ENCODE measurements at places on chromosomes 16 and 17. TPM values are rescaled to one million over a fixed set of nuclear protein-coding genes. Genes with fewer than 3 reads are reported as not detected.

The SLFN12 gene
- total RNA-seq, result 17.1 TPM

The CPNE7 gene
- not detected for total RNA-seq

The ATP2C2 gene
- 1.8 TPM for total RNA-seq

The GFAP gene
- 3.7 TPM for total RNA-seq

GRCh38 chr16:75382611-75383010, 50.7 kb downstream of the CFDP1 start:
- no peaks in the 10 kb centered on the region for H3K27me3 ChIP-seq
- no peak for DNase-seq
- no peak overlapping the region for H3K27ac ChIP-seq
- no peaks in the 10 kb centered on the region for H3K36me3 ChIP-seq

DNA sequence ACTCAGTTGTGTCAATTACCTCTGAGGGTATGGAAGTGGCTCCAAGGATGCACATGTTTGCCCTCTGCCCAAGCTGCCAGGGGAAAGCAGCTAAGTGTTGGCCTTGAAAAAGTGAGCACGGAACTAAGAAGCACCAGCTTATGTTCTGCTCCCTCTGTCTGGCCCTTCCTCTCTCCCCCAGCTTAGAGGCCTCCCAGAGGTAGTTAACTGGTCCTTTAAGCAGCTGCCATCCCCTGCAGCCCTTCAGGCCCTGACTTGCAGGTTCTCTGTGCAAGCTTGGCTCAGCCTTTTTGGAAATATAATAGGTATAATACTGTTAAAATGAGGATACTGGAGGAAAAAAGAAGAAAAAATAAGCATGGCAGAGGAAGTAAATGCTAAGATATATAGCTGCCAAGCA, 7.0 kb upstream of the UBE2Z start:
- no peak overlapping the region for H3K27ac ChIP-seq
- no peaks in the 10 kb centered on the region for H3K36me3 ChIP-seq
- no peaks in the 10 kb centered on the region for H3K27me3 ChIP-seq
- DNase-seq, result no peak
- no peak overlapping the region for H3K4me3 ChIP-seq
- no peaks in the 10 kb centered on the region for H3K4me1 ChIP-seq

- no peak for DNase-seq
- no peaks in the 10 kb centered on the region for H3K27me3 ChIP-seq
- H3K4me3 ChIP-seq, result no peak within 1 kb of the TSS
- no peaks in the 10 kb centered on the region for H3K36me3 ChIP-seq
- no peaks in the 10 kb centered on the region for H3K4me1 ChIP-seq
Observed at GRCh38 chr17:34269969-34270368, at the start of gene CCL7. Gene CCL7 (plus strand): TSS chr17:34270221. CDS start chr17:34270291, 70 bp downstream.

GRCh38 chr17:66667090-66667489, 167.8 kb upstream of the CACNG5 start:
- no peaks in the 10 kb centered on the region for H3K27me3 ChIP-seq
- no peaks in the 10 kb centered on the region for H3K36me3 ChIP-seq
- no peak overlapping the region for H3K4me3 ChIP-seq
- DNase-seq, result no peak
- no peak overlapping the region for H3K27ac ChIP-seq

- DNase-seq, result no peak
- H3K4me1 ChIP-seq, result no peaks in the 10 kb centered on the region
- no peak overlapping the region for H3K27ac ChIP-seq
- H3K27me3 ChIP-seq, result no peaks in the 10 kb centered on the region
- H3K36me3 ChIP-seq, result no peaks in the 10 kb centered on the region
Observed at GRCh38 chr17:79939755-79940458, 95.8 kb downstream of the TBC1D16 start.

- no peaks in the 10 kb centered on the region for H3K36me3 ChIP-seq
- H3K27ac ChIP-seq, result no peak overlapping the region
- H3K4me1 ChIP-seq, result no peaks in the 10 kb centered on the region
- no peak for DNase-seq
- H3K4me3 ChIP-seq, result no peak overlapping the region
Observed at GRCh38 chr16:51051671-51052070, 99.4 kb downstream of the SALL1 start.

DNA sequence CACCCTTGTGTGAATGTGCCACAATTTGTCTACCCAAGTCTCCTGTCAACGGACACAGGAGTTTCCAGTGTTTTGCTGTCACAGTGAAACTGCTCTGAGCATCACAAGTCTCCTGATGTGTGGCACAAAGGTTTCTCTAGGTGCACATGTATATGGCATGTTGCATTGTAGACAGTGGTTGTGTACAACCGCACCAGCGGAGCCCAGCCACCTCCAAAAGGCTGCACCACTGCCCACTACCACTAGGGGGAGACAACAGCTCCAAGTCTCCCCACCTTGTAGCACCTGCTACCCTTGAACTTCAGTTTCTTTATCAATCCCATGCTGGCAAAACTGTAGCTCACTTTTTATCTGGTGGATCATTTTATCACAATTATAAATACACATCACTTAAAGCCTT, 95.5 kb upstream of the ZNF469 start:
- no peak overlapping the region for H3K27ac ChIP-seq
- no peaks in the 10 kb centered on the region for H3K36me3 ChIP-seq
- no peak for DNase-seq

DNA sequence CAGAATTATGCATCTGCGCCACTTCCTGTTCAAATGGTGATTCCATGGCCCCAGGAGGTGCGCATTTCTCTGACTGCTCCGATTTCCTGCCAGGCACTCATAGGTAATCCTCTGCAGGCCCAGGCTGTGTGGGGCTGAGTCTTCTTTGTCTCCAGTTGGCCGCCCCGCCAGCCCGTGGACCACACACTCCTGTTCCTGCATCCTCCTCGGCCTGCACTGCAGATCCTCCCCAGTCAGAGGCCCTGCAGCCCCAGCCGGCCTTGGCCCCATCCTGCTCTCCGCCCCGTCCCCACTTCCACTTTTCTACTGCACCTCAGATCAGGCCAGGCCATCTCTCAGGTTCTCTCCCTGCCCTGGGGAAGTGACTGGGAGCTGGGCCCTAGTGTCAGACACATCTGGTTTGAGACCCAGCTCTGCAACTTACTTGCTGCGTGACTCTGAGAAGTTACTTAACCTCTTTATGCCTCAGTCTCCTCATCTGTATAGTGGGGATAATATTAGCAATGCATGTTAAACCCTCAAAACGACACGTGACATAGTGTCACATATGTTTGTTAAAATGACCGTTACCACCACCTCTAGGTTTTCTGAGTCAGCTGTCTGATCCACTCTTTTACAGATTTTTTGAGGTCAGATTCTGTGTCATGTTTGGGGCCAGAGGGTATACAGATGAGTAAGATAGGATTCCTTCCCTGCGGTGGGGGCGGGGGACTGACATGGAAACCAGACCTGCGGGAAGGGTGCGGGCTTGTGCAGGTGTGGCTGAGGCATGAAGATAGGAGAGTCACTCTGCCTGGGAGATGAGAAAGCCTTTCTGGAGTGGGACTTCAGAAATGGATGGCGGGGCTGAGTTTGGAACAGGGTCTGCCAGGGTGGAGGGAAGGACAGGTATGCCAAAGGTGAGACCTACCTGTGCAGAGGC, 12.8 kb downstream of the RAB11FIP4 start:
- no peak overlapping the region for H3K27ac ChIP-seq
- H3K27me3 ChIP-seq, result no peaks in the 10 kb centered on the region
- no peak overlapping the region for H3K4me3 ChIP-seq
- H3K4me1 ChIP-seq, result no peaks in the 10 kb centered on the region

DNA sequence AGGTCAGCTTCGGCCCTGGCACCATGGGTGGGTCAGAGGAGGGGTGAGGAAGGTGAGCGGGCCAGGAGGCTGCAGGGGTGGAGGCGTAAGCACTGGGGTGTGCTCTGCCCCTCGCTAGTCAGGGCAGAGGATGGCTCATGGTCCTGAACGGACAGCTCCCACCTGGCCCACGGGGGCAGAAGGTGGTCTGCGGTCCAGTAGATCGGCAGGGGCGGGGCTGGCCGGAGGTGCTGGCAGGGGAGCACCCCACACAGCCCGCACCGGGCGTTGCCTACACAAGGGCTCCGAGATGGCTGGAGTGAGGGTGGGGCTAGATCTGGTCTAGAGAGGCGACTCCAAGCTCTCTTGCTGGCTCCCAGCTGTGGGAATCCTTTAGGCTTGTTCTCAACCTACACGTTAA, 8.2 kb downstream of the NPTX1 start:
- H3K4me1 ChIP-seq, result no peaks in the 10 kb centered on the region
- H3K4me3 ChIP-seq, result no peak overlapping the region
- H3K27ac ChIP-seq, result no peak overlapping the region
- H3K27me3 ChIP-seq, result peaks cover 11% of the 10 kb centered on the region

DNA sequence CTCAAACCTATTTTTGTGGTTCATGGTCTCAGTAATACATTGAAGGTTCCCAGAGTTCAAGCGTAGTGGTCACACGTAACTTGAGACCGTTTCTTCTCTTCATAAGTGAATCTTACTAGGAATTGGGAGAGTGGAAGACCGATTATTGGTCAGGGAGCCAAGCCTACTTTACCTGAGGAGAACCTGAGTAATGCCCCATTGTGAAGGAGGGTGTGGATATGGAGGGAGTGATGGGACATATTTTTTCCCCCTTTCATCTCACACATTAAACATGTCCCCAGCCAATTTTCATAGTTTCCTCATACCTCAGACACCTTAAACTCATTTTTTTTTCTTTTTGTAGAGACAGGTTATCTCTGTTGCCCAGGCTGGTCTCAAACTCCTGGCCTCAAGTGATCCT, 8.9 kb downstream of the GEMIN4 start:
- no peaks in the 10 kb centered on the region for H3K27me3 ChIP-seq
- DNase-seq, result no peak
- H3K27ac ChIP-seq, result no peak overlapping the region
- no peaks in the 10 kb centered on the region for H3K36me3 ChIP-seq
- no peaks in the 10 kb centered on the region for H3K4me1 ChIP-seq

DNA sequence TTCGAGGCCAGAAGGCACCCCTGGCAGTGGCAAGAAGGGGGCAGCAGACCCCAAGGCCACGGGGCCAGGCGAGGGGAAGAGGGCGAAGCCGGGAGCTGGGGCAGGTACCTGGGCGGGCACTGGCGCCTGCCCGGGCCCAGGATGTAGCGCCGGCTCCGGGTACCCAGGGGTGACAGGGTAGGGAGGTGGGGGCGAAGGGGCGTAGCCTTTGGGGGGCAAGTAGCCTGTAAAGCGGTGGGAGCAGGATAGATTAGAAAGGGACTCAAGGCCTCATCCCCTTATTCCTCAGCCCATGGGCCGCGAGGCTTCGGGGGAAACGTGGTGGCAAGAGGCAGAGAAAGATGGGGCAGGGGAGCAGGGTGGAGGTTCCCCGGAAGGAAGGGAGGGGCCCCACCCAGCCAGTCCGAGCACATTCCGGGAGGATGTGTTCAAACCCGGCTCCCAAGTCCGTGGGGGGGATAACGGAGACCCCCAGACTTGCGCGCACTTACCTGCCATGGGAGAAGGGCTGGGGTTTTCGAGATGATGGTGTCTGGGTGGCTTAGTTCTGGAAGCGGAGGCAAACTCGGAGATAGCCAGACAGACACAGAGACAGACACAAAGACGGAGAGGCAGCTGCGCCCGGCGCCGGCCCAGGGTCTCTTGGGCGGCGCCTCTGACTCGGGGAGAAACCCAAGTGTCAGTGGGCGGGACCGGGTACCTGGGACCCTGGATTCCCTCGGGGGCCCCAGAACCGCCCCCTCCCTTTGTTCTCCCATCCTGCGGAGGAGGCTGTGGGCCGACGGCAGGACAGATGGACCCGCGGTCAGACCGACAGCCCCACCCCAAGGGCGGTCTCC, 493 bp downstream of the PLSCR3 start:
- peak overlapping the region; percentile 89 for H3K4me3 ChIP-seq
- peaks cover 10% of the 10 kb centered on the region for H3K4me1 ChIP-seq
- DNase-seq, result peak; percentile 31
- H3K36me3 ChIP-seq, result no peaks in the 10 kb centered on the region

GRCh38 chr17:70677783-70678647, 508.7 kb downstream of the KCNJ2 start:
- no peak overlapping the region for H3K27ac ChIP-seq
- H3K4me3 ChIP-seq, result no peak overlapping the region
- no peaks in the 10 kb centered on the region for H3K36me3 ChIP-seq
- H3K4me1 ChIP-seq, result no peaks in the 10 kb centered on the region

GRCh38 chr17:10798332-10798749, 5.6 kb downstream of the TMEM238L start:
- no peak for DNase-seq
- H3K27ac ChIP-seq, result no peak overlapping the region
- H3K4me3 ChIP-seq, result no peak overlapping the region
- no peaks in the 10 kb centered on the region for H3K4me1 ChIP-seq

- H3K4me1 ChIP-seq, result no peaks in the 10 kb centered on the region
- peak; percentile 29 for DNase-seq
- peak overlapping the region; percentile 68 for H3K4me3 ChIP-seq
- peak overlapping the region; percentile 88 for H3K27ac ChIP-seq
Observed at GRCh38 chr16:29926711-29927052, 656 bp upstream of the KCTD13 start.

DNA sequence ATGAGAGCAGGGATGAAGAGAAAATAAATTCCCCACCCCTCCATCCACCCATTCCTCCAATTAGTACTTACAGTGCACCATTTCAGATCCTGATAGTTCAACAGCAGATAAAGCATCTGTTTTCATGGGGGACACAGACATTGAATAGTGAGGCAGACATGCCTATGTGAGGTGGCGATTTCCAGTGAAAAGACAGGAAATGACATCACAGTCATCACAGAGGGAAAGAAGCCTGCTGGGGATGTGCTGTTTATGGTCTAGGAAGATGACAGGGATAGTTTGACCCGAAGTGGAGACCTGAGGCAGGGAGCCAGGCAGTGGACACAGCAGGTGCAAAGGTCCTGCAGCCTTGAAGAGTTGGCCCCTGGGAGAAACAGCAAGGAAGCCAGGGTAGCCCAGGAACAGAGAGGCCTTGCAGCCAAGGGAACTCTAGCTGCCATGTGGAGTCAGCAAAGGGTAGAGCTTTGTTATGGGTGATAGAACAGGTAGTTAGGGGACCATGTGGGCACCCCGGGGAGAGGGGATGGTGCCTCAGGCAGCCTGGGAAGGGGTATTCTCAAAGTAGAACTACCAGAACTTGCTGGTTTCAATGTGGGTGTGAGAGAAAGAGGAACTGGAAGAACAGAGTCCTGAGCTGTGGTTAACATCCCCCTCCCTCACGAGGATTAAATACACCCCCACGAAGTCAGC, 256.6 kb downstream of the CPPED1 start:
- H3K27me3 ChIP-seq, result no peaks in the 10 kb centered on the region
- no peak overlapping the region for H3K4me3 ChIP-seq
- DNase-seq, result no peak
- no peaks in the 10 kb centered on the region for H3K36me3 ChIP-seq
- H3K27ac ChIP-seq, result no peak overlapping the region

GRCh38 chr16:6949240-6949639, 383.4 kb upstream of the RBFOX1 start:
- H3K4me3 ChIP-seq, result no peak overlapping the region
- H3K4me1 ChIP-seq, result no peaks in the 10 kb centered on the region
- no peaks in the 10 kb centered on the region for H3K36me3 ChIP-seq
- no peak for DNase-seq
- H3K27ac ChIP-seq, result no peak overlapping the region
- H3K27me3 ChIP-seq, result no peaks in the 10 kb centered on the region

Measured in uterus (tissue), 4 donors.